Ascending aorta (tissue), 2 donors: ENCODE measurements at places on chromosomes 12 and 14.

DNA sequence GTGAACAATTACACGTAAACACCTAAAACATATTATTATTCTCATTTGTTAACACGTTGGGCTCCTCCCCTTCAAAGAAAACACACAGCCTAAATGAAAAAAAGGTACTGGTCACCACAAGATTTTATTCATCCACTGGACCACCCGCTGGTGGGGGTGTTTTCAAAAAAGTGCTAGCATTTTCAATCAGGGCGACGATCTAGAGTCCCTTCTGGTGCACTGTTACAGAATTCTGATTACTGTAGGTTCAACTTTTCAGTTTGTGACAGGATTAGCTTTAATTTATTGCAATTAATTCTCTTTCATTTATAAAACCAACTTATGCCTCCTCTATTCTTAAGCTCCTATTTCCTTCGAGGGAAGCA, 443 bp downstream of the MAGOHB start:
- H3K27me3 ChIP-seq: no peaks in the 10 kb centered on the region
- H3K4me3 ChIP-seq: peak overlapping the region; percentile 86
- H3K4me1 ChIP-seq: peaks cover 6% of the 10 kb centered on the region

DNA sequence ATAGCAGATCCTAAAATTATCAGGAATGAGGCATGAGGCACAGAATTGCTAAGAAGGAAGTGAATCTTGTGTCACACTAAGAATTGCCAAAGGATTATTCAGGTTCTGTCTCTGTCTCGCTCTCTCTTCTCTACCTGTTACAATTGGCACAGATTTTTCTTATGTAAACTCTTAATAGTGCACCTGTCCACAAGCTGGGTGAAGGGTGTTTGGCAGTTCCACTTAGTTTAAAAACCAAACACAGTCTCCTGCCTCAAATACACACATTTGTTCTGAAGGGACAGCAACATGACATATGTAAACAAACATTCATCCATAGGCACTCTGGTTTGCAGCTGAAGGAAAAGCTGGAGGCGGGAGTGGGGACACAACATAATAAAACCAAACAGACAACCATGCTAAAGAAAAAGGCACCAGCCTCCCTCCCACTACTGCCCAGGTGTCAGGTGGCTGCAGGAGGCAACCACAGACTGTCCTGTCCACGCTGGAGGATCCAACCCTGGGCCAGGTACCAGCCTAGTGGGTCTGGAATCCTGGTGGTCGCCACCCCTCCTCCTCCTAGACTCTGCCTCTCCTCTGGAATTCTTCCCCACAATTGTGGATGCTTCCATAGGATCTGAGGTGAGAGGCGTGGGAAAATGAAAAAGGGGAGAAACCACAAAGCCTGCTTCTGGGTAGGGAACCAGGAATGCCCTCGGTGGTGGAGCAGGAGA, 81.2 kb downstream of the TMEM260 start:
- no peak overlapping the region for H3K4me3 ChIP-seq
- DNase-seq: no peak
- H3K27ac ChIP-seq: no peak overlapping the region
- no peaks in the 10 kb centered on the region for H3K27me3 ChIP-seq

GRCh38 chr12:108822497-108823205, 34.7 kb downstream of the SSH1 start:
- no peak for DNase-seq
- peaks cover 33% of the 10 kb centered on the region for H3K4me1 ChIP-seq
- peaks cover 34% of the 10 kb centered on the region for H3K36me3 ChIP-seq
- H3K4me3 ChIP-seq: no peak overlapping the region

GRCh38 chr14:81352413-81352812, 47.7 kb downstream of the STON2 start:
- no peaks in the 10 kb centered on the region for H3K36me3 ChIP-seq
- no peak overlapping the region for H3K4me3 ChIP-seq
- H3K27me3 ChIP-seq: no peaks in the 10 kb centered on the region
- no peak for DNase-seq

- no peaks in the 10 kb centered on the region for H3K27me3 ChIP-seq
- no peaks in the 10 kb centered on the region for H3K4me1 ChIP-seq
- H3K27ac ChIP-seq: no peak overlapping the region
- no peaks in the 10 kb centered on the region for H3K36me3 ChIP-seq
Observed at GRCh38 chr12:58787021-58787760, 133.1 kb downstream of the LRIG3 start.

DNA sequence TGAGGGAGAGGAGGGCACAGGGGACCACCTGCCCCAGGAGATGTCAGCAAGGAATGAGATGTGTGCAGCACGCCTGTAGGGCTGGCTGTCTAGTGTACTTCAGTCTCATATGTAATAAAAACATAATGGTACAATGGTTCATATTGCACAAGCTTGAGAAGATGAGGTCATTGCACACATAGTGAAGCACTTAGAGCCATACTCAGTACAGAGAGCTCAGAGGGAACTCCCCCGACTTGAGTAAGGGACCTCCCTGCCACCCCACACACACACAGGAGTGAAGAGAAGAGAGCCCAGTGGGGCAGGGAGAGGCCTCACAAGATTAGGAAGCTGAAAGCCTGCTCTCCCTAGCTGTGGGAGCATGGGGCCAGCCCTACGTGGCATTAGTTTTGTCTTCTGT, 61.5 kb downstream of the SLC6A12 start:
- H3K27ac ChIP-seq: no peak overlapping the region
- DNase-seq: no peak
- H3K4me3 ChIP-seq: no peak overlapping the region
- no peaks in the 10 kb centered on the region for H3K27me3 ChIP-seq

GRCh38 chr12:88973998-88974397, 378.3 kb downstream of the DUSP6 start:
- H3K27me3 ChIP-seq: no peaks in the 10 kb centered on the region
- no peak overlapping the region for H3K4me3 ChIP-seq
- no peak for DNase-seq
- no peaks in the 10 kb centered on the region for H3K4me1 ChIP-seq
- H3K36me3 ChIP-seq: no peaks in the 10 kb centered on the region

- H3K4me3 ChIP-seq: no peak overlapping the region
- H3K36me3 ChIP-seq: no peaks in the 10 kb centered on the region
- no peaks in the 10 kb centered on the region for H3K4me1 ChIP-seq
- no peaks in the 10 kb centered on the region for H3K27me3 ChIP-seq
- no peak overlapping the region for H3K27ac ChIP-seq
- no peak for DNase-seq
Observed at GRCh38 chr12:124823272-124823970, 40.2 kb downstream of the SCARB1 start.

DNA sequence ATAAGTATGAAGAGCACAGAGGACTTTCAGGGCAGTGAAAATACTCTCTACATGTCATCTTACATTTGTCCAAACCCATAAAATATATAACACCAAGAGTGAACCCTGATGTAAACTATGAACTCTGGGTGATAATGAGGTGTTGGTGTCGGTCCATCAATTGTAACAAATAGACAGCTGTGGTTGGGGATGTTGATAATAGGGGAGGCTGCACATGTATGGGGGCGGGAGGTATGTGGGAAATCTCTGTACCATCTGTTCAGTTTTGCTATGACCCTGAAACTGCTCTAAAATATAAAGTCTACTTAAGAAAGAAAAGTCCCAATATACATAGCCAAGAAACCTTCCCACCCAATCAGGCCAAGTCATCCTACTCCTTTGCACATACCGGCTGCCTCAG, 88.5 kb downstream of the GPR135 start:
- no peaks in the 10 kb centered on the region for H3K4me1 ChIP-seq
- H3K27me3 ChIP-seq: no peaks in the 10 kb centered on the region
- H3K4me3 ChIP-seq: no peak overlapping the region
- H3K36me3 ChIP-seq: no peaks in the 10 kb centered on the region
- no peak overlapping the region for H3K27ac ChIP-seq

- peaks cover 24% of the 10 kb centered on the region for H3K36me3 ChIP-seq
- DNase-seq: peak; percentile 98
- H3K27me3 ChIP-seq: no peaks in the 10 kb centered on the region
- peaks cover 25% of the 10 kb centered on the region for H3K4me1 ChIP-seq
- peak within 1 kb of the TSS; percentile 95 for H3K4me3 ChIP-seq
Observed at GRCh38 chr12:21501258-21502163, at the start of the genes GOLT1B and RECQL. Gene GOLT1B, plus strand, starts transcription at chr12:21501789. Its CDS starts 135 bp downstream, at chr12:21501924. Gene RECQL, minus strand, starts transcription at chr12:21501635. Its CDS starts 2,065 bp downstream, at chr12:21499570.

GRCh38 chr14:92651106-92651757, 97.2 kb downstream of the LGMN start:
- peaks cover 18% of the 10 kb centered on the region for H3K36me3 ChIP-seq
- H3K27me3 ChIP-seq: no peaks in the 10 kb centered on the region
- peaks cover 42% of the 10 kb centered on the region for H3K4me1 ChIP-seq
- peak; percentile 80 for DNase-seq

GRCh38 chr12:62722971-62723680, 211.8 kb downstream of the PPM1H start:
- no peak overlapping the region for H3K27ac ChIP-seq
- DNase-seq: no peak
- peaks cover 18% of the 10 kb centered on the region for H3K4me1 ChIP-seq
- peaks cover 6% of the 10 kb centered on the region for H3K36me3 ChIP-seq
- H3K27me3 ChIP-seq: no peaks in the 10 kb centered on the region

- no peak overlapping the region for H3K27ac ChIP-seq
- H3K36me3 ChIP-seq: no peaks in the 10 kb centered on the region
- no peaks in the 10 kb centered on the region for H3K27me3 ChIP-seq
- DNase-seq: no peak
Observed at GRCh38 chr14:80164991-80165721, 46.1 kb downstream of the DIO2 start.

GRCh38 chr14:98893675-98894074, 378.3 kb downstream of the BCL11B start:
- no peaks in the 10 kb centered on the region for H3K4me1 ChIP-seq
- no peak overlapping the region for H3K4me3 ChIP-seq
- H3K36me3 ChIP-seq: no peaks in the 10 kb centered on the region
- no peak overlapping the region for H3K27ac ChIP-seq
- H3K27me3 ChIP-seq: no peaks in the 10 kb centered on the region

- no peaks in the 10 kb centered on the region for H3K27me3 ChIP-seq
- H3K4me3 ChIP-seq: no peak overlapping the region
- peaks cover 30% of the 10 kb centered on the region for H3K4me1 ChIP-seq
- peaks cover 22% of the 10 kb centered on the region for H3K36me3 ChIP-seq
Observed at GRCh38 chr12:103814436-103814835, 26.6 kb downstream of the NT5DC3 start.

DNA sequence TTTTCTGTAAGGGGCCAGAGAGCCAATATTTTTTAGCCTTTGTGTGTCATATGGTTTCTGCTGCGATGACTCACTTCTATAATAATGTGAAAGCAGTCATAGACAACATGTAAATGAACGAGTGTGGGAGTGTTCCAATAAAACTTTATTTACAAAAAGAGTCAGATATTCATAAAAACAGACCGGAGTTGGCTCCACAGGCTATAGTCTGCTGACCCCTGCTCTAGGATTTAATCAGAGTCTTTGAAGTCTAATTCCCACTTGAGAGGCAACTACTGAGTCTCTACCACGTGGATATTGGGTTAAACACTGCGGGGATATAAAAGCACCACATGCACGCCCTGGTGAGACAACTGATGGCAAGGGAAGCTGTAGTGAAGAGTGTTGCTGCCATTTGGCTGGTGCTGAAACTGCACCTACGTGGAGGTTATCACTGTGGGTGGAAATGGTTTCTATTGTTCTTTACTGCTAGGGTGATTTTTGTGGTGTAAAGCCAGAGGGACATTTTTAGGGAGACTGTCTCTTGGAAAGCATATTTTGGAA, 3.6 kb upstream of the NINJ2 start:
- H3K27ac ChIP-seq: peak overlapping the region; percentile 6
- no peak for DNase-seq
- H3K36me3 ChIP-seq: no peaks in the 10 kb centered on the region
- peaks cover 5% of the 10 kb centered on the region for H3K4me1 ChIP-seq
- H3K27me3 ChIP-seq: no peaks in the 10 kb centered on the region

DNA sequence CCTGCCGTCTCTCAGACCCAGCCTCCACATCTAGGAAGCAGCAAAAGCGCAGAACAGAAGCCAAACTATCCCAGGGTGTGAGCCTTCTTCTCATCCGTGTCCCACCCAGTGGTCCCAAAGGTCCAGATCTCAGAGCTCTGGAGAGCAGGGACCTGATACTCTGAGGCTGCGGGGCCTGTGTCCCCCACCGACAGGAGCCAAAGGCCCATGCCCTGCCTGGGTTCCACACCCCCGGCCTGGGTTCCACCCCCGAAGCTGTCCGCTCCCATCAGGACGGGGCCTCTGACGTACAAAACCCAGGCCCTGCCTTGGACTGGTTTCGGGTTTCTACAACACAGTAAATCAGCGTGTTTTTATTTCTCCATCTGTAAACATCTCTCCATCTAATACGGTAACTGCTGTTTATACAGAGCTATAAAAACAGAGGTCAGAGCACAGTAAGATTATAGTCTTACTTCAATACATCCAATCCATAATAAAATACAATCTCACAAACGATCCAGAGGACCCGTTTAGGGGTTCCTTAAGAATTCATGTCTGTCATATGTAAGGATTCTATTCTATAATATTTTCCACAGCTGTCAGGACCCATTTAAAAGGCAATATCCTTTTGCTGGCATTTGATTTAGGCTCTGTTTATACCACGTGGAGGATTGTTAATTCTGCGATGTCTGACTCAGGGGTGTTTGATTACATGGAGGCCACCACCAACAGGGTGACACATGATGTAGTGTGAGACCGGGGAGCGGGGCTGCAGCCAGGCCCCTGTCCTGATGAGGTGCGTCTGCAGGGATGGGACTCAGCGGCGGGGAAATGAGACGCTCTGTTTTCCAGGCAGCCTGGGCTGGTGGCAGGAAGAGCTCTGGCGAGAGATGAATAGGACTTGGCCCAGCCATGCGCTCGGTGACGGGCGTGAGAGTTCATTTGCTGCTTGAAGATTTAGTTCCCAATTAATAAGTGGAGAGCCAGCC, 110.3 kb downstream of the DICER1 start:
- DNase-seq: no peak
- H3K27ac ChIP-seq: no peak overlapping the region

GRCh38 chr12:3744229-3744901, 8.5 kb downstream of the CRACR2A start:
- no peak overlapping the region for H3K27ac ChIP-seq
- H3K4me3 ChIP-seq: no peak overlapping the region
- DNase-seq: no peak
- H3K27me3 ChIP-seq: no peaks in the 10 kb centered on the region
- H3K36me3 ChIP-seq: no peaks in the 10 kb centered on the region

GRCh38 chr14:102523569-102524450, 14.2 kb upstream of the ANKRD9 start:
- no peak for DNase-seq
- H3K36me3 ChIP-seq: no peaks in the 10 kb centered on the region
- H3K27ac ChIP-seq: peak overlapping the region; percentile 83
- H3K4me3 ChIP-seq: peak overlapping the region; percentile 63
- peaks cover 5% of the 10 kb centered on the region for H3K4me1 ChIP-seq

DNA sequence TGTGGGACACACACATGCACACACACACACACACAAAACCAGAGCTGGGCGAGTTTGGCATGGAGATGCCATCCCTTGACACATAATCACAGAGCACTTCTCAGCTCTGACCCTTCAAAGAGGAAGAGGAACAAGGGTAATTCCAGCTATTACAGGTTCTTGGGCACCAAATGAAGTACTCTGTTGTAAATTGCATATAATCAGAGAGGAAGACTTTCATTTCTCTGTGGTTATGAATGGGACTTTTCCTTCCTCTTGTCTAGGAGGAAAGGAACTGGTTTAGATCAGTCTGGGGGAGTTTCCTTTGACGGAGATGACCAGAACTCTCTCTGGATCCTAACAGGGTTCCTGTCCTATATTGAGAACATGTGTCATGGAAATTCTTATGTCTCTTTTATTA, 26.4 kb upstream of the FGF6 start:
- H3K4me1 ChIP-seq: no peaks in the 10 kb centered on the region
- H3K36me3 ChIP-seq: no peaks in the 10 kb centered on the region
- no peak overlapping the region for H3K27ac ChIP-seq
